ENCODE measurements at places on chromosomes 2 and 18.
A peak's percentile ranks its signal among the peaks of the same experiment; 100 is the strongest.

GRCh38 chr18:55849391-55849790 is 261.4 kb upstream of the TCF4 start:
- DNase-seq, result no peak

- no peak for DNase-seq
Measured at GRCh38 chr18:49137093-49137492, 186.3 kb upstream of the SMAD7 start.

DNA sequence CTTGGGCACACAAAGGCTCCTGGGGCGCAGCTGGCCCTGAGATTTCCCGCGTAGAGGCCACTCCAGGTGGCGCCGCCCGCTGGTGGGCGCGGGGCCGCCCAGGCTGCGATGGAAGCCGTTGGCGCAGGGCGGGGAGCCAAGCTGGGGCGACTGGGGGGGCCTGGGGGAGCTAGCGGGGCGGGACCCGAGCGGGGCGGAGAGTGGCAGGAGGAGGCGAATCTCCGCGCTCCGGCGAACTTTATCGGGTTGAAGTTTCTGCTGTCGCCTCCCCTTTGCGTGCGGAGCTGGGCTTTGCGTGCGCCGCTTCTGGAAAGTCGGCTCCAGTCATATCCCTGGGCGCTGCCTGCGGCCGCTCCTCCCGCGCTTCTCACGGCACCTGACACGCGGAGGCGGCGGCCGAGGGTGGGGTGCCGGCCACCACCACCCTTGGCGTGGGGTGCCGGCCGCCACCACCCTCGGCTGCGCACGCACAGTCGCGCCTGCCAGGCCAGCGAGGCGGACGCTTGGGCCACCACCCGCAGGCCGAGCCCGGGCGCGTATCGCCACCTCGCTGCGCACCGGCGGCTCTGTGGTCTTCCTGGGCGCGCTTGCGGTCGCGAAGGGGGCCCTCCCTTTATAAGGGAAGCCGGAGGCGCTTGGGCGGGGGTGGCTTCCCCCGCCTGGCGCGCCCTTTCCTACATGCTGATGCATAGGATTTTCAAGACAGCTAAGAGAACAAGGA is 919 bp upstream of the CYP1B1 start:
- peak; percentile 71 for DNase-seq

DNA sequence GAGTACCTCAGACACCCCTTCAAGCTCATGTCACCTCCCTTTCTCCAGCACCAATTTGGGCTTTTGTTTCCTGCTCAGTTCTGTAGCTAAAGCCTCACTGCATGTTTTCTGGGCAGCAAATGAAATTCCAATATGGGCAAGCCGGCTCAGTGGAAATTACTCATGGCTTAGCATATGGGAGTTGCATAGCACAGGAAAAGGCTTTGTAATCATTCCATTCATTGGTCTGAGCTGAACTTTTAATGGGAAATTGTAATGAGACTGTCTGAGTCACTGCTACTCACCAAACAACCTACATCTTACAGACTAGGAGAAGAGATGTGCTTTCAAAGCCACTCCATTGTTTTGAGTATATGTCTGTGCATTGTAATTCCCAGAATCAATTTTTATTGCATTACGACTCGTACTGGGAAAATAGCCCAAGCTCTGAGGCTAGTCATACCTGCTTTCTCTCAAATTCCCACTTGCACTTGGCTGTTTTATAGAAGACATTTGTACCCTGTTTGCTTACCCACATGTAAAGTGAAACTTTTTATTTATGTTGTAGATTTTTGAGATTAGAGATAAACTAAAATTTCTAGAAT is 139.5 kb upstream of the LRATD1 start:
- peak; percentile 54 for DNase-seq

GRCh38 chr2:31037058-31037457 is 101.2 kb downstream of the GALNT14 start:
- DNase-seq, result no peak

All from SW 1271 (cell line).